Transverse colon (tissue), 4 donors: ENCODE measurements at places on chromosomes 5 and 9.

DNA sequence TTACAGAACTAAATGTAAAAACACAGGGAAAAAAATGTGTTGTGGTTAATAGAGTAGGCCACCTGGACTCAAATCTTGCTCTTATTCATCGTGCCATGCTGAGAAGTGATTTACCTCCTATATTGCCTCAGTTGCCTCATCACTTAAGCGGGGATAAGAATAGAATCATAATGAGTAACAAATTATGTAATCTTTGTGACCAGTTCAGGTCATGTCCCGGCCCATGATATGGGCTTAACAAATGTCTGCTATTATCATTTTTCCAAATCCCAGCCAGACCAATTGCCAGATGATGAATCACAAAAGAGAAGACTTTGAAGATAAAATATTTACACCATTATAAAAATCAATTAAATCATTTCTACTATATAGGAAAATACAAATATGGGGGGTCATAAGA is 89.8 kb downstream of the CDH6 start:
- DNase-seq = no peak

- DNase-seq = no peak
Observed at GRCh38 chr9:130823435-130823834, 11.6 kb upstream of the ABL1 start.

GRCh38 chr5:172088801-172089200 is 82.4 kb upstream of the FBXW11 start:
- no peak for DNase-seq

DNA sequence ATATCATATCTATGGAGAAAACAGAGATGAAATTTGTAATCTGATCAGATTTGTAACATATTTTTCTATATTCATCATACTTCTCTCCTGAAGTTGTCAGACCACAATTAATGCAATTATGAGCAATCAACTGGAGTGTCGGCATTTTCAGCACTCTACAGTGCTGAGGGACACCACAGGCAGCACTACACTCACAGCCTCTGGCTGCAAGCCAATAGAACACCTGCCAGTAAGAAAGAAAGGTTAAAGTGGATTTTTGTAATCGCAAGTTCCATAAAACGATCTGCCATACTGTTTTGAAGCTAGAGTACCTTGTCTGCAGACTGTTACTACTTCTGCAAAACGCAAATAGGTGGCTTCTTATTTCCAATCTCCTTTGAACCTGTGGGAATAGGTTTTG is 147.6 kb downstream of the ADAMTS6 start:
- DNase-seq = peak; percentile 16

DNA sequence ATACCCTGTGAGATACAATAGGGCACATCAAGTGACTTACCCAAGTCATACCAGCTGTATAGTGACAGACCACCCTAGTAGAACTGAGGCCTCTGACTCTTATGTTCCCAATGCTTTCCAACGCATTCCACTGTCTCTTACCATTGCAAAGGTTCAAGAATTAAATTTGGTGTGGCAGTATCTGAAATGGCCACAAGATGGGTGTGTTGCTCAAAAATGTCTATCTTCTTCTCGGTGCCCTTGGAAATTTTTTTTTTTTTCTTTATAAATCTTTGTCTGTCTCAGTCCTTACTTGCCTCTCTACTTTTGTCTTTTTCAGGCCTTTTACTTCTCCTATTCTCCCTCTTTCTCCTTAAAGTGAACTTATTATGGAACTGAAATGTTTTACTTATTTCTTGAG is 48.4 kb downstream of the GPR21 start:
- no peak for DNase-seq

- no peak for DNase-seq
Observed at GRCh38 chr5:138979684-138980280, 104.6 kb upstream of the LRRTM2 start.

DNA sequence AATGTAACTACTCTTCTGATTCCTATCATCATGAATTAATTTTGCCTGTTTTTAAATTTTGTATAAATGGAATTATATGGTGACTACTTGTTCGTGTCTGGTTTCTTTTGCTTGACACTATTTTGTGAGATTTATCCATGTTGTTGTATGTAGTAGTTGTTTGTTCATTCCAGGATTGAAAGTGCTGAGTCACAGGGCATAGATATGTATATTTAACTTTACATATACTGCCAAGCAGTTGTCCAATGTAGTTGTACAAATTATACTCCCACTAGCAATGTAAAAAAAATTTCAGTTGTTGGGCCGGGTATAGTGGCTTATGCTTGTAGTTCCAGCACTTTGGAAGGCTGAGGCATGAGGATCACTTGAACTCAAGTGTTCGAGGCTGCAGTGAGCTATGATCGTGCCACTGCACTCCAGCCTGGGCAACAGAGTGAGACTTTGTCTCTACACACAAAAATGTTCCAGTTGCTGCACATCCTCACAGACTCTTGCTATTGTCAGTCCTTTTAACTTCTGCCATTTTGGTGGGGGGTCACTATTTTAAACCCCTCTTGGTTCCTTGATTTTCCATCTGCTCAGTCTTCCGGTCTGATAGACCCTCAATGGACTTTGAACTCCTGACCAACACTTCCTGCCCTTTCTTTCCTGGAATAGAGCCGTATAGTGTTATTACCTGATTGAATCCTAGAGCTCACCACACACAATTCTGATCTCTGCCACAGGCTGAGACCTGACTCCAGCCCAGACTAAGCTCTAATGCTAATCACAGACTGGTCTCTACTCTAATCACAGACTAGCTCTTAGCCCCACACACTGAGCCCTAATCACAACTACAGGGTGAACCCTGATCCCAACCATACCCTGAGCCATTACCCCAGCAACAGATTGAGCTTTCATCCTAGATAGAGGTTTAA is 69.3 kb upstream of the MELK start:
- no peak for DNase-seq

DNA sequence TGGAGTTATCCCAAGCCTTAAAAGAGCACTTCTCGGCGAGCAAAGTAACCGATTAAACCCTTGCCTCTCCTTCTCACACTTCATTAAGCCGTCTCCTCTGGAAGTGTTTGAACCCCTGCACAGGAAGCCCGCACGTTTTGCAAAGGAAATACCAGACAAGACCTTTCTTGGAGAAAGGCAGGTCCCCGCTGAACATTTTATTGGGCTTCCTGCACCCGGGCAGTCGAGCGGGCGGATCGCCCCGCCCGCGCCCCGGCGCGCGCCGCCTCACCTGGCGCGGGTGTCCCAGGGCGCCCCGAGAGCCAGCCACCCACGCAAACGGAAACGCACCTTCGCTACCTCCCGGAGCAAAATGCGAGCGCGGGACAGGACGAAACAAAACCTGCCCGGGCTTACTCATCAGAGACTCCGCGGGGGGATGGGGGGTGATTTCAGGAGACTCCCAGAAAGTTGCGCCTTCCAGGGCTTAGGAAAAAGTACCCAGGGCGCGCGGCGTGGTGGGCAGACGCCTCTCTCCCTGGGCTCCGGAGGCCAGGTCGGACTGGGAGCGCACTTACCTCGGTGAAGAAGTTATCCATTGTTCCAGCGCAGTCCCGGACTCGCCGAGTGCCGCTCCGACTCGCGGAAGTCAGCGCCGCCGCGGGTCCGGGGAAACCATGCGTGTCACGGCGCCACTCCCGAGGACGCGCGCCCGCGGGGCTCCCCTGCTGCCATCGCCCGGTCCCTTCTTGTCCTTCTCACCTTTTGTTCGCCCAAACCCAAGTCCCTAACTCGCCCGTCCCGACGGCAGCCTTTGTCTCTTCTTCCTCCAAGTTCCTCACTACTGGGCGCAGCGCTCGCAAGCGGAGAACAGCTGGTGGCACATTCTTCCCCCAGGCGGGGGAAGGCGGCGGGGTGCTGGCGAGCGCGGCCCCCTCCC is 598 bp downstream of the MYO10 start:
- DNase-seq = peak; percentile 49

DNA sequence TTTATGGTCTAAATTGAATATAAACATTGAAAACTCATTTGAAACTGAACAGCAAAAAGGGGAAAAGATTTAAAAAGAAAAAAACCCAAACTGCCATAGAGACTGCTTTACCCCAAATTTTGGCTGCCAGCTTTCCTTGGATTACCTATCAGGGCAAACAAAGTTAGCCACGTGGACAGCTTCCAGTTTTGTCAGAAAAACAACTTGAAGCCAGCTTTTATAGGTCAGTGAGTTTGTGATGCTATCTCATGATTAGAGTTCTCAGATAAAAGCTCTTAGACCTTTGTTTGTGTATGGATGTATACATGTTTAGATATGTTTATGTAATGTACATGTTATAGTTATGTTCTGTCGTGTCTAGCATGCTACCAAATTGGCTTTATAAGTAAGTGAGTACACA is 16.1 kb downstream of the FBP2 start:
- no peak for DNase-seq

GRCh38 chr5:80357671-80358070 is 37.9 kb downstream of the SPZ1 start:
- DNase-seq = no peak

- no peak for DNase-seq
Observed at GRCh38 chr5:35129276-35129675, 81.5 kb upstream of the AGXT2 start.

DNA sequence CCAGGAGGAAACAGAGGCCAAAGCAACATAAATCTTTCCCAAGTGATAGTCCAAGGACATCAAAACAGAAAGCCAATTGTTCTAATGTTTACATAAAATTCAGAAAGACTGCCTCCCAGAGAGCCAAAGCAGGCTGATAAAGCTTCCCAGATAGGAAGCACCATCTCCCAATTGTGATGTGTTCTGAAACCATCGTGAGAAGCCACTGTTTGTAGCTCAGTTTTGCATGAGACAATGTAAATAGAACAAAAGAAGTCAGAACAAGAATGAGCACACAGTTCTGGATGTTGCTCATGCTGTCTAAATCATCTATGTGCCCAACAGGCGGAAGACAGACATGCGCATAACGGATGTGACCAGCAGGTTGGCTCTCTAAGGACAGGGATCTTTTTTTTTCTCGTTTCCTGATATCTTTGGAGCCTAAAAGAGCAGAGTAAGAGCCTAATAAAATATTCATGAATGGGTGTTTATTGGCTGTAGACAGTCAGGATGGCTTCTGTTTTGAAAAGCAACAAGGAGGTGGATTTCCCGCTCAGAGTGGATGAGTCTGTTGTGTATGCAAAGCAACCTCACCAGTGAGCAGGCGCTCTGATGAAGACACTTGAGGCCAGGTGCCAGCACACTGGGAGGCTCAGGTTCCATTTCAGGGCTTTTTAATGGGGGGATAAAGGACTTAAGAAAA is 113.6 kb downstream of the GNA14 start:
- DNase-seq = no peak

GRCh38 chr5:170362656-170363055 is 26.5 kb downstream of the KCNMB1 start:
- DNase-seq = no peak

DNA sequence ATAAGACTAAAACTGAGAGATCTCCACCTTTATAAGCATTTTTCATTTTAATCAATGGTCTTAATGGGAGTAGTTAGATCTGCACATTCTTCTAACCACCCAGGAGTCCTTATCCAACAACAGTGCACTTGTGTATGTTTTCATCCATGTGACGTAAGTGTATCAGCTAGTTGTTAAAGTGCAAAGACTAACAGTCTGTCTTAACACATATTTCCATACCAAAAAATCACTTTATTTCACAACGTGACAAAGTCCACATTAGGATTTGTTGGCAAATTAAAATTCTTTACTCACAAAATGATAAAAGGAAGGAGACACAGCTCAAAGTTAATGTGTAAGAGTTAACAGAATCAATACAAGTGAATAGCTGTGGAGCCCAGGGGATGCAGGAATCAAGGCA is 1.9 kb upstream of the SMC2 start:
- DNase-seq = no peak

DNA sequence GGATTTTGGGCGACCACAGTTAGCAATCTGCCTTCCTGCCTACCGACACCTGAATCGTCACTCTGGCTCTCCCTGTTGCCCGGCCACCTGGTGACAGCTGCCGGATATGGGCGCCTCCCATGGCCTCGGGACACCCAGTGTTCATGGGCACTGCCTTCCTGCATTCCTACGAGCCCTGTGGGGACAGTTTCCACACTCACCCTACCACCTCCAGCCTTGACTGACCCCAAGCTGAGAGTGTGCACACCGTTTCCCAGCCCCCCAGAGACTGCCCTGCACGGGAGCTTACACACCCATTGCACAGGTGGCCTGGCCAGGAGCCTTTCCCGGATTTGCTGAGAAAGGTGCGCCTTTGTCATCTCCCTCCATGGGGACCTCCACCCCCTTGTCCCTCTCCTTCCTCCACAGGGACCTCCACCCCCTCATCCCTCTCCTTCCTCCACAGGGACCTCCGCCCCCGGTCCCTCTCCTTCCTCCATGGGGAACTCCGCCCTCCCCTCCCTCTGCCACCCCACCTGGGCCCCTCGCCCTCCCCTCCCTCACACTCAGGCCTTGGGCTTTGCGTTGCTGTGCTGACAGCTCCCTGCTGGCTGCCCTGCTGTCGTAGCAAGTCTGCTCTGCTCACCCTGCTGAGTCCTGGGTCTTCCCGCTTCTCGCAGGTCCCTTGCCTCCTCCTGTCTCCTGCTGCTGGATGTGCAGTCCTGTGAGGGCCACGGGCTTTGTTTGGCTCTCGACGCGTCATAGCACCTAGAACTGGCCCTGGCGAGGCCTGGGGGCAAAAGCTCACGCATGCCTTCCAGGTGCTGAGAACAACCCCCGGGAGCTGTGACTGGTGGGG is 48.4 kb downstream of the MRPL36 start:
- DNase-seq = no peak

DNA sequence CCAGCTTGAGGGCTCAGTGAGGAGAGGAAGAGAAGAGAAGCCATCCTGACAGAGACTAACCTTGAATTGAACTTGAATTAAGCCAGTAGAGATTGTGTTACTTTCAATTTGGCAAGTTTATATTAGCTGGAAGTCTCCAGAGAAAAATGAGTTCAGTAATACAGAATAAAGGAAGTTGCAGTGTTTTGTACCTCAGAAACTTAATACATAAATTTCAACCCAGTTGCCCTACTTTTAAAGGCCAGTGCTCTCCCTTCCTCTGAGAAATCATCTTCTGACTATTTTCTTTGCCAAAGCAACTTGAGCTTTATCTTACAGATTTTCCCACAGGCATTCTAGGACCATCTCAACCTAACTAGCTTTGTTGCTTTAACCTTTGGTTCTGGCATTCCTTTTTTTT is 231.0 kb upstream of the GAS1 start:
- DNase-seq = no peak

GRCh38 chr9:26863074-26863473 is 29.5 kb downstream of the CAAP1 start:
- no peak for DNase-seq
